Lower lobe of right lung (tissue), 2 donors: ENCODE measurements at places on chromosomes 4 and X. TPM values are rescaled to one million over a fixed set of nuclear protein-coding genes. Genes with fewer than 3 reads are reported as not detected.

DNA sequence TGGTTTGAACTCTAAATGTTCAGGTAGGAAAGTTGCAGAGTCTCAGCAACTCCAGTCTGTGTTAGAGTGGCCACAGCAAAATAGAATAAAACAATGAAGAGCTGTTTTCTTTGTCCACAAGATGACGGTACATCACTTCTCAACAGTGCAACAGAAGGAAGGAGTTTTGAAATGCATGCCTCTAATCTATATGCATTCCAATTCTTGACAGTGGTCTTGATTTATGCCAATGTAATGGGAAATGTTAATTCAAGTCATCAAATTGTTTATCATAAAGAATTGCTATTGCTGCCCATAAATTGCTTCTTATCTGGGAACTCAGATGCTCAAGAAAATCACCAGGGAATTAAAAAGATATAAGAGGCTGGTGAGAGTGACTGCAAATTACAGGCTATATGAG, 195.5 kb upstream of the PRPS2 start:
- no peaks in the 10 kb centered on the region for H3K4me1 ChIP-seq
- no peaks in the 10 kb centered on the region for H3K27me3 ChIP-seq
- no peak for DNase-seq

GRCh38 chr4:189600718-189601435, 339.8 kb upstream of the FRG1 start:
- no peak overlapping the region for H3K27ac ChIP-seq
- DNase-seq: no peak
- no peaks in the 10 kb centered on the region for H3K36me3 ChIP-seq
- no peaks in the 10 kb centered on the region for H3K27me3 ChIP-seq

- H3K27me3 ChIP-seq: no peaks in the 10 kb centered on the region
- no peak overlapping the region for H3K27ac ChIP-seq
- no peak overlapping the region for H3K4me3 ChIP-seq
- H3K4me1 ChIP-seq: no peaks in the 10 kb centered on the region
- H3K36me3 ChIP-seq: no peaks in the 10 kb centered on the region
Measured at GRCh38 chr4:90990284-90990683, 863.1 kb downstream of the CCSER1 start.

DNA sequence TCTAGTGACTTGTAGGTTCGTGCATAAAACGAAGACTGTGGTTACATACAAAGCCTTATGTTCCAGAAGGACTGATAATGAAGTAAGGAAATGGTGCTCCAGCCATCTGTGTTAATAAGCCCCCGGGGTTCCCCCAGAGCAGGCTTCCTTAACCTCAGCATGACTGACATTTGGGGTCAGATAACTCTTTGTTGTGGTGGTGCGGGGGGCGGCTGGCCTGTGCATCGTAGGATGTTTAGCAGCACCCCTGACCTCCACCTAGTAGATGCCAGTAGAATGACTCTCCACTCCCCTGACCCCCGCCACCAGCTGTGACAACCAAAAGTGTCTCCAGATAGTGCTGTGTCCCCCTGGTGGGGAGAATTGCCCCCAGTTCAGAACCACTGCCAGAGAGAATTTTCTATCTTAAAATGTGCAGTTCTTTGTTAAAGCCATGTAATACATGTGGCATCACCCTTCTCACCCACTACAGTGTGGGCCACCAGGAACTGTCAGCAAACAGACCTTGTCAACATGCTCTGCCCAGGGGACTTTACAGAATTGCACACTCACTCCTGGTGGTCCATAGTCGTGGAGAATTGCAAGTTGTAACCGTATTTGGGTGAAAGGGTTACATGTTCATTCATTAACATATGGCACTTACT, 7.5 kb downstream of the SH3KBP1 start:
- DNase-seq: no peak
- H3K4me1 ChIP-seq: peaks cover 6% of the 10 kb centered on the region

DNA sequence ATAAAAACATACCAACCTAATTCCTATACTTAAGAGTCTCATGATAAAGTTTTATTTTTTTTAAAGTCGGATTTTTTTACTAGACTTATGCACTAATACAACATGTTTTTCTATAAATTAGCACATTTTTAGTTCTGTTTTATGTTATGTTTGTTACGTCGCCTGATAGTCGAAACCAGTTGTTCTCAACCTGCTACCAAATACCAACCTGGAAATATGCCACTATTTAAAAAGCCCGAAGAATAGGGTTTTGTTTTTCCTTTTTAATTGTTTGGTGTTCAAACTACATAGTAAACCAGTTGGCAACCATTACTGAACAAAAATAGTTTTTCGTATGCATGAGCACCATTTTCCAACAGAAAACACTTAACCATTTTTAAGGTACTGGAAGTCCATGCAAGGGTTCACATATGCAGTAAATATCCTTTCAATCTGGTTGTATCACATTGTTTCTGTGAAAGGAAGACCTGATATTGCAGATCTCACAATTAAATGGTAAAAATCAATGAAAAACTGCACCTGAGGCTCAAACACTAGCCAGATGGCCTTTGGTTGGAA, 1.4 kb downstream of the WDFY3 start:
- peaks cover 20% of the 10 kb centered on the region for H3K4me1 ChIP-seq
- peak overlapping the region; percentile 89 for H3K27ac ChIP-seq
- H3K27me3 ChIP-seq: no peaks in the 10 kb centered on the region
- H3K4me3 ChIP-seq: peak overlapping the region; percentile 84
- no peak for DNase-seq
- H3K36me3 ChIP-seq: no peaks in the 10 kb centered on the region

- H3K27ac ChIP-seq: no peak overlapping the region
- no peaks in the 10 kb centered on the region for H3K4me1 ChIP-seq
- DNase-seq: no peak
- no peaks in the 10 kb centered on the region for H3K36me3 ChIP-seq
- no peak overlapping the region for H3K4me3 ChIP-seq
Measured at GRCh38 chr4:94500685-94501084, 48.9 kb downstream of the PDLIM5 start.

GRCh38 chr4:153116291-153116680, 88.0 kb upstream of the TRIM2 start:
- H3K27ac ChIP-seq: no peak overlapping the region
- no peaks in the 10 kb centered on the region for H3K36me3 ChIP-seq
- H3K4me3 ChIP-seq: peak overlapping the region; percentile 39
- no peaks in the 10 kb centered on the region for H3K27me3 ChIP-seq
- no peak for DNase-seq

DNA sequence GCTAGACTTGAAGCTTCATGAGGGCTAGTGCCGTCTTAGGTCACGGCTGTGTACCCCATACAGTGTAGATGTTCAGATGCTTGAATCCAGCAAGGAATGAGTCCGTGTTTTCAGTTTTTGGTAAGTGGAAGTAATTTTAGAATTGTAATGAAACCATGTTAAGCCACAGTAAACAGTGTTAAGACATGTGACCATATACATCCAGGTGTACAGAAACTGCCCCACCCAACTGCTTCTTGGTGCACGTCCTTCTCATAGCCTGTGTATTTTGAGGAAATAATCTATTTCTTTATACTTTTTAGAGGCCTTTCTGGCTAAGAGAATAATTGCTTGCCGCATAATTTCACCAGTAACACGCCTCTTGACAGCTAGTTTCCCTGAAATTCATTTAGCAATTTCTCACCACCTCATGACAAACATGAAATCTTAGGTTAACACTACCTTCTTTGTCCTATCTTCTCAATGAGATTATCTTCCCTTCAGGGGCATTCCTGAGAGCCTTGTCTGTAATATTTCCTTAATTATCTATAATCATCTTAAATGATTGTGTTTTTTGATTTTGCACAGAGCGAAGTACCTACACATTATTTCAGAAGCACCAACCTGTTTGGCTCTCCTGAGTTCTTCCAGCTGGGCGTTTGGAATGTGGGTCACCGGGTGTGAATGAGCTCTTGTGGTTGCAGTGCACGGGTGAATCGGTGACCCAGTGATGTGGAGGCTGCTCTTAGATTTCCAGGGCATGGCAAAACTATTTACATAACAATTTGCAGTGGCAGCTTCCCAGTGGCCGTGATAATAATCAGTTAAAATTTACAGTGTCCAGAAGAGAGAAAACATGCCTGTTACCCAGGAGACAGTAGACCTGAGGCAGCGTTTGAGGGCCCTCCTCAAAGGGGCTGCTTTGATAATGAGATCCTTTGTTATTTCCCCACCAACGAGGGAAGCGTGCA, 50.2 kb upstream of the TADA2B start:
- peaks cover 46% of the 10 kb centered on the region for H3K36me3 ChIP-seq
- H3K27ac ChIP-seq: peak overlapping the region; percentile 31
- H3K27me3 ChIP-seq: no peaks in the 10 kb centered on the region
- peaks cover 45% of the 10 kb centered on the region for H3K4me1 ChIP-seq
- peak; percentile 58 for DNase-seq

- H3K27ac ChIP-seq: no peak overlapping the region
- H3K36me3 ChIP-seq: no peaks in the 10 kb centered on the region
- H3K4me3 ChIP-seq: no peak overlapping the region
Measured at GRCh38 chr4:153764601-153765368, 5.0 kb upstream of the RNF175 start.

- H3K4me3 ChIP-seq: no peak overlapping the region
- no peak for DNase-seq
- H3K27ac ChIP-seq: no peak overlapping the region
- H3K36me3 ChIP-seq: no peaks in the 10 kb centered on the region
- no peaks in the 10 kb centered on the region for H3K4me1 ChIP-seq
Measured at GRCh38 chrX:136453771-136454170, 34.0 kb upstream of the BRS3 start.

DNA sequence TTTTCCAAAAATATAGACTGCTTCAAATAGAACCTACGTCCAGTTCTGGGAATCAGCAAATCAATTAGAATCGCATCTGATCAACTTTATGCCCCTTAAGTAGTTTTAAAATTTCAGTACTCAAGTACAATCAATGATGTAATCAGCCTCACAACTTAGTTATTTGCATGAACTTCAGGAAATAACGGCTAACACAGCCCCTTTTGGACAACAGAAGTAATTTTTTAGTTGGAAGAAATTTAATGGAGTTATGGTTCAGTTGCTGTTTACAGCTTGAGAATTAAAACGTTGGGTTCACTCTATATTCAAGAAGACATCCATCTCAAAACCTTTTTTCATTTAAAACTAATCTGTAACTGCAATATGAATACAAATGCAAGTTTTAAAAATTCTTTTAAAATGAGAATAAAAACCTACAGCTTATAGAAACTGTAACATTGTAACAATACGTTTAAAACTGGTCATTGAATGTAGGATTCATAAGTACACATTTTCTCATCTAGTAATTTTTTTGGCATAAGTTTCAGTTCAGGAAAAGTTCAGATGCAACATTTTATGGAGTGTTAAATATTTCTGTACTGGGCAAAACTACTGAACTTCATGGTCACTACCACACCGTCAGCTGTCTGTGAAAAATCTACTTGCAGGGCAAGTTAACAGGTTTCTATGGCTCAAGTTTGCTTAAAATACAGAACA, 956 bp downstream of the TAPT1 start:
- H3K27me3 ChIP-seq: no peaks in the 10 kb centered on the region
- H3K4me1 ChIP-seq: peaks cover 42% of the 10 kb centered on the region
- DNase-seq: no peak

DNA sequence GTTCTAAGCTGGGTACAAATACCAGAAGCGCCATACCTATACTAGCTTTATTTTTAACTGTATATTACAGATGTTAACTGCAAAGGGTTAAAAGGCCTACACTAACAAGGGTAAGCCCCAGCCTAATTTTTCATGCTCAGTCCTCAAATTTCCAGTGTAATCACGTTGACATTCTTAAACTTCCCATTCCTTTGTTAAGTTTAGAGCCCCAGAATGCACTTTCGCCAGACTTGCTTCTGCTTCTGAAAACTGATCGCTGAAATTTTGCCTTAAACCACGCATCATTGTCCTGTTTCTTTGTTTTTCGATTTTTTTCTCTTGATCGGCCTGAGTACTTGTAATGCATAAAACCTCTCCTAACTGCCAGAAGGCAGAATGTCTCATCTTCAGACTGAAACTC, 2141.9 kb upstream of the AGA start:
- no peaks in the 10 kb centered on the region for H3K4me1 ChIP-seq
- DNase-seq: no peak
- no peak overlapping the region for H3K27ac ChIP-seq
- H3K36me3 ChIP-seq: no peaks in the 10 kb centered on the region

GRCh38 chr4:42235304-42236021, 83.0 kb upstream of the BEND4 start:
- no peaks in the 10 kb centered on the region for H3K36me3 ChIP-seq
- H3K27me3 ChIP-seq: no peaks in the 10 kb centered on the region
- H3K27ac ChIP-seq: no peak overlapping the region
- no peak for DNase-seq

DNA sequence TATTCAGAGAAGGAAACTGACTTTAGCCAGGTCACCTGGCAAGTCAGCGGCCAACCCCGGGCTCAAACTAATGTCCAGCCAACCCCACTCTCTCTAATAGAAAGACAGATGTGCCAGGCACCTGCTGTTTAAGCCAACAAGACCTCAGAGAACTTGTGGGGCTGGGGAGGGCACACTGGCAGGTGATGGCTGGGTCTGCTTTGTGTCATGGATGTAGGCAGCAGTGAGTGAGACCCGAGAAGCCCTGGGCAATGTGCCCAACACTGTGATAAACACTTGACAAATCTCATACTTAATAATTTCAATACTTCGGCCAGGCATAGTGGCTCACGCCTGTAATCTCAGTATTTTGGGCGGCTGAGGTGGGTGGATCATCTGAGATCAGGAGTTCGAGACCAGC, 9.0 kb upstream of the CD99L2 start:
- no peaks in the 10 kb centered on the region for H3K36me3 ChIP-seq
- no peaks in the 10 kb centered on the region for H3K27me3 ChIP-seq
- H3K27ac ChIP-seq: no peak overlapping the region

DNA sequence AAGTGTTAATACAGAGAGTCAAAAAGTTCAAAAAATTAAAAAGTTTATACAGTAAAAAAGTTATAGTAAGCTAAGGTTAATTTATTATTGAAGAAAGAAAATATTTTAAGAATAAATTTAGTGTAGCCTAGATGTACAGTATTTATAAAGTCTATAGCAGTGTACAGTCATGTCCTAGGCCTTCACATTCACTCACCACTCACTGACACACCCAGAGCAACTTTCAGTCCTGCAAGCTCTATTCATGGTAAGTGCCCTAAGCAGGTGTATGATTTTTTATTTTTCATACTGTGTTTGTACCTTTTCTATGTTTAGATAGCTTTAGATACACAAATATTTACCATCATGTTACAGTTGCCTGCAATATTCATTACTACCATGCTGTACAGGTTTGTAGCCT, 108.9 kb downstream of the FHIP1A start:
- H3K36me3 ChIP-seq: no peaks in the 10 kb centered on the region
- DNase-seq: no peak
- H3K4me1 ChIP-seq: no peaks in the 10 kb centered on the region
- no peaks in the 10 kb centered on the region for H3K27me3 ChIP-seq

GRCh38 chrX:149504915-149505651, at the start of gene IDS:
Gene IDS, minus strand, starts transcription at chrX:149505306. Its CDS starts 169 bp downstream, at chrX:149505137.
- peaks cover 4% of the 10 kb centered on the region for H3K4me1 ChIP-seq
- peak; percentile 94 for DNase-seq
- peaks cover 22% of the 10 kb centered on the region for H3K36me3 ChIP-seq
- H3K27ac ChIP-seq: peak within 1 kb of the TSS; percentile 90
- peak within 1 kb of the TSS; percentile 67 for H3K4me3 ChIP-seq

GRCh38 chr4:86845593-86845992, 3.6 kb downstream of the SLC10A6 start:
- DNase-seq: no peak
- no peak overlapping the region for H3K4me3 ChIP-seq
- H3K27me3 ChIP-seq: no peaks in the 10 kb centered on the region
- H3K27ac ChIP-seq: no peak overlapping the region

CXCL1 gene
- total RNA-seq: 7.0 TPM

LDOC1 gene
- 15.2 TPM for total RNA-seq

LIMCH1 gene
- 267 TPM for total RNA-seq

IBSP gene
- total RNA-seq: not detected

KIT gene
- 28.5 TPM for total RNA-seq

CT45A1 gene
- total RNA-seq: not detected

ESX1 gene
- not detected for total RNA-seq

TLR1 gene
- total RNA-seq: 35.3 TPM

RASGEF1B gene
- 63.0 TPM for total RNA-seq

GAGE1 gene
- total RNA-seq: not detected

CLDN22 gene
- total RNA-seq: not detected

TMEM31 gene
- not detected for total RNA-seq
